A549 treated with dexamethasone at 1 μM for 4 hours (cell line): ENCODE measurements at places on chromosomes 7 and 10. TPM values are rescaled to one million over a fixed set of nuclear protein-coding genes. Genes with fewer than 3 reads are reported as not detected.

The SPDYE5 gene
- not detected in 5 replicates for total RNA-seq

The POR gene
- 101 to 167 TPM (median 157 TPM) in 5 replicates for total RNA-seq

The MPP7 gene
- 0.02 to 0.25 TPM (median 0.12 TPM) in 5 replicates for total RNA-seq

The TMEM273 gene
- not detected in 5 replicates for total RNA-seq

The MCMBP gene
- total RNA-seq: 79.6 to 93.1 TPM (median 91.7 TPM) in 5 replicates

The UPK3BL2 gene
- total RNA-seq: 1.7 to 3.1 TPM (median 2.3 TPM) in 5 replicates
